Renal cortical epithelial cell (primary cell): ENCODE measurements at places on chromosomes 1 and 21.

DNA sequence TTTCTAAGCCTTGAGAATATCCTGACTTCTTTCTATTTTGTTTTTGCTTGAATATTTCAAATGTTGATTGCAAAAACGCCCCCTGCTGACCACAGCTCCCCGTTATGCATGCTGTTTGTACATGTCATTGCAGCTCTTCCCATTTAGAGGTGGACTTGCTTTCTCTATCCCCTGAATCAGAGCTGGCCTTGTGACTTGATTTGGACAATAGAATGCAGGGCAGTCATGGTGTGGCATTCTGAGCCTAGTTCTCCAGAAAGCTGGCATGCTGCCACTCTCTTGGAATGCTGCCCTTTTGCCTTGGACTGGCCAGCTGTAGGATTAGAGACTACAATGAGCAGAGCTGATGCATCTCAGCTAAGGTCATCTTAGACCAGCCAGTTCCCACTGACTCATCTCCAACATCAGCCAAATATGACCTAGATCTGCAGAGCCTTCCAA lies 1561.5 kb downstream of the MRPL39 start:
- peak; percentile 50 for DNase-seq

DNA sequence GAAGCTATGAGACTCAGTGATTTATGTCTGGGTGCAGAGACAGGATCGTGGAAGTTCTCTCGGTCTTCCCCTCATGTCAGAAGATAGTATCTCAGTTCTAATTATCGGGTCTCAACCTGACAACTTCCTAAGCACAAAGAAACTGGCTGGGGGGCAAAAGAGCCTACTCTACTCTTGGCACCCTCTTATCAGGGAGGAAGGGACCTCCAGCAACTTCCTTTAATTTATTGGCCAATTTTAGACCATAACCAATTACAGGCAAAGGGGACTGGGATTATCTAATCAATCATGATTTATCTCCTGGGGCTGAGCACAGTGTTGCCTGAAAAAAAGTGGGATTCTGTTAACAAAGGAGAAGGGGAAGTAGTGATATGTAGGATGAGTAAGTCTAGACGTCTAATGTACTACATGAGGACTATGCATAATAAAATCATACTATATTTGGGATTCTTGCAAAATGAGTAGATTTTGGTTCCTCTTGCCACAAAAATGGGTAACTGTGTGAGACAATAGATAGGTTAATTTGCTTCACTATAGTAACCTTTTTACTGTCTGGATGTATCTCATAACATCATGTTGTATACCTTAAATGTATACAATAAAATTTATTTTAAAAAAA lies 98.8 kb downstream of the ZFYVE9 start:
- no peak for DNase-seq

GRCh38 chr1:50959303-50959912 lies 659 bp downstream of the FAF1 start:
- DNase-seq, result no peak

GRCh38 chr1:204207136-204207616 lies 6.6 kb downstream of the GOLT1A start:
- DNase-seq, result no peak

DNA sequence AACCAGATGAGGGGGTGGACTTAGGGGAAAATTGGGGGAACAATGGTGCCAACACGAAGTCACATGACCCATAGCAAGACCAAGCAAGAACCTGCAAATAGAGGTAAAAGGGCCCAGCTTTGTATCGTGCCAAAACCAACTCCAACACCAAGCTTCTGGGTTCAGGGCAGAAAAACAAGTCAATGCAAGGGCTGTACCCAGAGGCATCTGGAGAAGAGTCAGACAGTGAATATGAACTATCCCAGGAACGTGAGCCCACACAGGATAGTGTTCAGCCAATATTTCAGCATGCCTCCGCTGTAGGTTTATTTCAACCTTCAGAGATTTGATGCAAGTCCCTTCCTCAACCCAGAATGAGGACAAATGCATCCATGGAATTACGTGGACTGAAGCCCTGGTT lies 15.0 kb upstream of the ZMYM6 start:
- no peak for DNase-seq

DNA sequence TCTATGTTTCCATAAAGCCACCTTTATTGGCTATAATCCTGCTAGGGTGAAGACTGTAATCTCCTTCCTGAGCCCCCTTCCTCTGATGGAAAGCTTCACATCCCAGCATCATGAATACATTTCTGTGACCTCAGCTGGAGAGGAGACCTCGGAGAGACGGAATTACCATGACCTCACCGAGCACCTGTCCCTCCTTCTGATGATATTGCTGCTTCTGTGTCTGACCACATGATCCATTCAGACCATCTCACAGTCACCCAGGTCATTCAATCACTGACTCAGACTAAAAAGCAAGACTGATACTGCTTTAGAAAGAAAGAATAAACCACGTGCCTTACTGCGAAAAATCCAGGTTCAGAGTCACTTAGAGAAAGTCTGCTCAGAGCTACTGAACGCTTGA lies 8.8 kb downstream of the KCND3 start:
- DNase-seq, result no peak
